ENCODE measurements at places on chromosomes 12 and 14.

- no peaks in the 10 kb centered on the region for H3K27me3 ChIP-seq
- no peaks in the 10 kb centered on the region for H3K36me3 ChIP-seq
- no peak for DNase-seq
- H3K4me3 ChIP-seq: no peak overlapping the region
- no peaks in the 10 kb centered on the region for H3K4me1 ChIP-seq
Measured at GRCh38 chr14:72439707-72440106, 454.2 kb downstream of the DPF3 start.

GRCh38 chr14:80930836-80931389, 10.6 kb downstream of the CEP128 start:
- H3K4me3 ChIP-seq: no peak overlapping the region
- H3K27me3 ChIP-seq: no peaks in the 10 kb centered on the region
- DNase-seq: no peak
- no peaks in the 10 kb centered on the region for H3K4me1 ChIP-seq
- H3K27ac ChIP-seq: no peak overlapping the region

DNA sequence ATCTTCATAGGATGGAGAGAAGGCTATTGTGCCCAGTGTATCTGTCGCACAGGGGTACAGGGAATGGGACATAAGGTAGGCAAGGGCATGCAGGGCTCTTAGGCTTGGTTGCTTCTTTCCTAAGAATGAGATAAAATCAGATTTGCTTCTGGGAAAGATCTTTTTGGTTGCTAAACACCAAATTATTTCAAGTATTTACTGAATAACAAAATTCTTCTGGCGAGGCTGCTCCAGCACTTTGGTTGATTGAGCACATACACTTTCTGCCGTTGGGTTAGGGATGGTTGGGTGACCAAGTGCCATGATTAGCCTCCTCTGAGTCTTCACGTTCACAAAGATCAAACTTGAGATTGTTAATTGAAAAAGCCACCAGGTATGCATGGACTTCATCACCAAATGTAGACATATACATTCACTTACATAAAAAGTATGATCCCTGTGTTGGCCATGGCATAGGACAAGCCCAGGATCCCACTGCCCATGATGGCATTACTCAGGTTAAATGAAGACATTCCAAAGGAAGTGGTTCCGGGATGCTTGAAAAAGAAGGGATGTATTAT, 38.2 kb downstream of the SLC38A4 start:
- DNase-seq: no peak
- peaks cover 36% of the 10 kb centered on the region for H3K4me1 ChIP-seq
- H3K27me3 ChIP-seq: no peaks in the 10 kb centered on the region
- no peak overlapping the region for H3K27ac ChIP-seq
- H3K36me3 ChIP-seq: peaks cover 48% of the 10 kb centered on the region
- no peak overlapping the region for H3K4me3 ChIP-seq

- no peaks in the 10 kb centered on the region for H3K4me1 ChIP-seq
- no peaks in the 10 kb centered on the region for H3K27me3 ChIP-seq
- no peak overlapping the region for H3K4me3 ChIP-seq
Measured at GRCh38 chr12:117109943-117110635, 10.9 kb upstream of the TESC start.

- no peak for DNase-seq
- no peaks in the 10 kb centered on the region for H3K36me3 ChIP-seq
- no peaks in the 10 kb centered on the region for H3K27me3 ChIP-seq
- no peak overlapping the region for H3K27ac ChIP-seq
- H3K4me3 ChIP-seq: no peak overlapping the region
- H3K4me1 ChIP-seq: no peaks in the 10 kb centered on the region
Measured at GRCh38 chr12:15752785-15753184, 36.4 kb downstream of the EPS8 start.

GRCh38 chr14:38663382-38663781, 407.5 kb upstream of the CLEC14A start:
- H3K27ac ChIP-seq: no peak overlapping the region
- H3K36me3 ChIP-seq: no peaks in the 10 kb centered on the region
- DNase-seq: no peak
- H3K4me1 ChIP-seq: no peaks in the 10 kb centered on the region

GRCh38 chr12:2183556-2184541, 131.1 kb downstream of the CACNA1C start:
- H3K4me3 ChIP-seq: no peak overlapping the region
- H3K27ac ChIP-seq: no peak overlapping the region
- no peaks in the 10 kb centered on the region for H3K4me1 ChIP-seq
- peaks cover 14% of the 10 kb centered on the region for H3K27me3 ChIP-seq

GRCh38 chr14:81523616-81524015, 10.0 kb downstream of the SEL1L start:
- peaks cover 70% of the 10 kb centered on the region for H3K36me3 ChIP-seq
- H3K4me1 ChIP-seq: peaks cover 14% of the 10 kb centered on the region
- H3K27ac ChIP-seq: no peak overlapping the region
- no peak for DNase-seq
- no peak overlapping the region for H3K4me3 ChIP-seq

GRCh38 chr12:71599210-71599609, 64.4 kb downstream of the ZFC3H1 start:
- no peaks in the 10 kb centered on the region for H3K36me3 ChIP-seq
- no peaks in the 10 kb centered on the region for H3K27me3 ChIP-seq
- no peak for DNase-seq
- H3K4me1 ChIP-seq: no peaks in the 10 kb centered on the region

DNA sequence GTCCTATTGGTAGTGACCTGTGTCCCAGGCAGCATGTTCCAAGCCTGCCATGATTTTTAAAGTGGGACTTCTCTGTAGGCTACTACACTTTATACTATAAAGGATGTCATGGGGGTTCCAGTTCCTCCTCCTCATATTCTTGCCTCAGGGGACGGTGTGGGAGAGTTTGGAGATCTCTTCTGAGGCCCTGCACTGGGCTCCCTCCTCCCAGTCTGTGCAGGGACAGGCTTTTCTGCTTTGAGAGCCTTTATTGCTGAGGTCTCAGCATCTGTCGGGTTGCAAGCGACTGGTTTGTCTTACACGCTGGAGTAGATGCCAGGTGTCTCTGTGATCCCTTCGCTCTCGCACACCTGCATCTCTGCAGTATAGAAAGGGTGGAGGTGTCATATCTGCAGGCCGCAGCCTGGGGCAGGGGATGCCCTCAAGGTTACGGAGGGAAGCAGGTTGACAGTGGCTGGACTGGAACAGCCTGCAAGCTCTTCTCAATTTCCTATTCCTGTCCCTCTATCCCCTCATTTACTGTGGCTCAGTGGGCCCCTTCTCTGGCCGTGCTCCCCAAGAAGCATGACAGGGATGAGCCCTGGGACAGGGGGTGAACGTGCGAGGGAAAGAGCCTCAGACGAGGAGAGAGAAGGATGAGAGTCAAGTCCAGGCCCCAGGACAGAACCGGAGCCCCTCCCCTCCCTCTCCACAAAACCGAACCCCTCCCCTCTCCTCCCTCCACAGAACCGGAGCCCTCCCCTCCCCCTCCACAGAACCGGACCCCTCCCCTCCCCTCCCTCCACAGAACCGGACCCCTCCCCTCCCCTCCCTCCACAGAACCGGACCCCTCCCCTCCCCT, 51.3 kb downstream of the SLC6A12 start:
- no peaks in the 10 kb centered on the region for H3K4me1 ChIP-seq
- no peak overlapping the region for H3K4me3 ChIP-seq
- H3K27ac ChIP-seq: no peak overlapping the region
- no peak for DNase-seq
- no peaks in the 10 kb centered on the region for H3K36me3 ChIP-seq

DNA sequence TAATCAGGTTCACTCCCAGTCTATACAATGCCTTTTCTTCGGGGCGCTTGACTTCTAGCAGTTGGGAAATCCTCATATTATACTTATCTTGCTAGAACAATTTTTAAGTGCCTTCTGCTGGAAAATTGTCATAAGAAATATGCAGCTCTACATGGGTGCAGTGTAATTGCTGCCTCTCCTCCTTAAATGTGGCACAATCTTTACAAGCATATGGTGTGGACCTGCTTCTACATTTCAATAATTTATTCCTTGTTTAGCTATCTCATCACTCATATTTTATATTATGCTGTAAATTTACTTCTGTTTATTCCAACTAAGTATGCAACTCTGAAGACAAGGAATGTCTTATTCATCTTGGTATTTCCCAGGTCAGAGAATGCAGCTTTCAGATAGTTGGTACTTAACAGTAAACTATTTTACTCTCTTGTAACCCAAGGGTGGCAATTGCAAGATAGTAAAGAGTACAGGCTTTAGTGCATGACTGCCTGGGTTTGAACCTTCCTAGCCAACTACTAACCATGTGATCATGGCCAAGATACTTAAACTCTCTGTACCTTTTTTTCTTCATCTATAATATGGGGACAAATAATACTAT, 43.6 kb upstream of the GAS2L3 start:
- H3K4me3 ChIP-seq: no peak overlapping the region
- no peaks in the 10 kb centered on the region for H3K36me3 ChIP-seq
- no peaks in the 10 kb centered on the region for H3K27me3 ChIP-seq
- H3K4me1 ChIP-seq: no peaks in the 10 kb centered on the region

- no peaks in the 10 kb centered on the region for H3K36me3 ChIP-seq
- H3K4me3 ChIP-seq: no peak overlapping the region
- no peak for DNase-seq
- H3K27ac ChIP-seq: no peak overlapping the region
Measured at GRCh38 chr14:68008491-68008890, 188.9 kb downstream of the RAD51B start.

DNA sequence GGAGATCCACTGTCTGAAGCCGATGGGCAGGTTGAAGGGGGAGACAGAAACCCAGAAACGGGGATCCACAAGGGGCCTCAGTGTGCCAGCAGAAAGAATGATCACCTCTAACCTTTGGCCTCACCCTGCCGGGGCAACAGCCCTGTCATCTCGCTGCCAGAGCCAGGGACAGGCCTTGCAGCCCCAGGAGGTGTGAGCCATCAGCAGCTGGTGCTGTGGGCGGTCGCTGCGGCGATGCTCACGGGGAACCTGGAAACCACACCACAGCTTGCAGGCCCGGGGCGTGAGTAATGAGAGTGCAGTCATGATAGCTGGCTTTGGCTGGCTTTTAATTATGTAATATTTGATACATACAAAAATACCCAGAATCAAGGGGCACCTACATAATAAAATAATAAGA, 4.7 kb upstream of the TTC7B start:
- no peaks in the 10 kb centered on the region for H3K27me3 ChIP-seq
- no peaks in the 10 kb centered on the region for H3K36me3 ChIP-seq
- no peak overlapping the region for H3K27ac ChIP-seq
- H3K4me3 ChIP-seq: no peak overlapping the region

DNA sequence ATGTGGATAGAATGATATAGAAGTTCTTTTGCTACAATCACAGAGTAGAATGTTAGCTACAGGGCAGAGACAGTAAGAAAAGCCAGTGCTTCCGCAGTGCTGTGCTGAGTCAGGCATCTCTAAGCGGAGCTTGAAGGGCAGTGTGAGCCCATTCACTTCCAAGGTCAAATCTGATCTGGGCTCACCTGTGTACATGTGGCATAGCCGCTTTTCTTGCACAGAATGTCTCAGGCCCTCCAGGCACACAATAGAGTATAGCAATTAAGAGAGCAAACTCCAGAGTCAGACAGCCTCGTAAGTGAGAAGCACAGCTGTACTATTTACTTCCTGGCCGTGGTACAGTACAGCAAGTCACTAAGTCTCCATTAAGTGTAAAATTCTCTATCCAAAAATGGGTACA, 26.8 kb downstream of the CORO1C start:
- no peaks in the 10 kb centered on the region for H3K27me3 ChIP-seq
- H3K27ac ChIP-seq: peak overlapping the region; percentile 95
- DNase-seq: no peak
- H3K36me3 ChIP-seq: peaks cover 5% of the 10 kb centered on the region

- no peak overlapping the region for H3K4me3 ChIP-seq
- no peak for DNase-seq
- no peaks in the 10 kb centered on the region for H3K36me3 ChIP-seq
Measured at GRCh38 chr12:68440068-68440581, 108.0 kb upstream of the MDM1 start.

DNA sequence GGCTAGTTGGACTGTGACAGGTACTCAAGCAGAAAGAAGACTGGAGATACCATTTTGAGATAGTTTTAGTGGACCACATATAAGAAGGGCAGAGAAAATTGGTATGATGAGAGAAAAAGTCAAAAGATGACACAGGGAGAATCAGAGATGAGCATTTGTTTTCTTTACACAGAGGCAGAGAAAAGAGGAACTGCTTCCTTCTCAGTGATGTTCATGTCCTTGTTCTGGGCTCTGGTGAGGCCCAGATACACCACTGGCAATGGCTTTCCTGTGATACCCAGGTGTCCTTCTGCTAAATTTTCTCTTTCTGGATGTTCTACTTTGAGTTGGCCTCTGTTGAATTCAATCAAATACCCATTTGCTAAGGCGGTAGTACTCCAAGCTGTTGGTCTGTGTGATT, 1782.7 kb upstream of the SEL1L start:
- H3K27ac ChIP-seq: no peak overlapping the region
- no peak overlapping the region for H3K4me3 ChIP-seq
- H3K36me3 ChIP-seq: no peaks in the 10 kb centered on the region
- H3K27me3 ChIP-seq: no peaks in the 10 kb centered on the region
- no peak for DNase-seq

GRCh38 chr12:55899082-55899481, 28.6 kb downstream of the PYM1 start:
- H3K27me3 ChIP-seq: no peaks in the 10 kb centered on the region
- no peak overlapping the region for H3K27ac ChIP-seq
- H3K36me3 ChIP-seq: no peaks in the 10 kb centered on the region
